Pons (tissue), 1 donor: ENCODE measurements at places on chromosomes 3 and 15.

GRCh38 chr15:39376371-39376909 is 204.4 kb upstream of the THBS1 start:
- no peak for DNase-seq

DNA sequence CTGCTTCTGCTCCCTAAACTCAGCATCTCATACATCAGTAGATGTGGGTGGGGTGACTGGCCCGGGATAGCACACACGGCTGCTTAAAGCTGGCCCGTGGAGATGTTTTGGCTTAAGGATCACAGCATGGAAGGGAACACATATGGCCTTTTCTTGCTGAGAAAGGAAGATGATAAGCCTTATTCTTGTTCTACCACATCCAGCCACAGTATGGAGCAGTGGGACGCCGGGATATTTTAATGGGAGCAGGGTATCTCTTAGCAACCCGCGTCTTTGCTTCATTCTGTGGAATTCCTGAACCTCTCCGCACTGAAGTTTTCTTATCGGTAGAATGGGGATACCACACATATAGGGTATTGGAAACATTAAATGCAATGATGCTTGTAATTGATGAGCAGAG is 94.1 kb upstream of the PROK2 start:
- no peak for DNase-seq

DNA sequence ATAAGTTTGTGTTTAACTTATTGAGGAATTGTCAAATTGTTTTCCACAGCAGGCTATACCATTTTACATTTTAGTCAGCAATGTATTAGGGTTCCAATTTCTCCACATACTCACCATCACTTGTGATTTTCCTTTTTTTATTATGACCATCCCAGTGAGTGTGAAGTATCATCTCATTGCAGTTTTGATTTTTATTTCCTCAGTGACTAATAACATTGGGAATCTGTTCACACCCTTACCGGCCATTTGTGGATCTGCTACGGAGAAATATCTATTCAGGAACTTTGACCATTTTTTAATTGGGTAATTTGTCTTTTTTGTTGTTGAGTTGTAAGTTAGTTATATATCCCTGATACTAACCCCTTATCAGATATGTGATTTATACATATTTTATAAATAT is 54.8 kb upstream of the LMCD1 start:
- no peak for DNase-seq

GRCh38 chr15:70494517-70494851 is 268.9 kb downstream of the UACA start:
- DNase-seq, result no peak

- DNase-seq, result no peak
Observed at GRCh38 chr3:193702967-193703366, 110.0 kb downstream of the OPA1 start.

- DNase-seq, result no peak
Observed at GRCh38 chr3:64105816-64106215, 82.5 kb upstream of the PSMD6 start.

DNA sequence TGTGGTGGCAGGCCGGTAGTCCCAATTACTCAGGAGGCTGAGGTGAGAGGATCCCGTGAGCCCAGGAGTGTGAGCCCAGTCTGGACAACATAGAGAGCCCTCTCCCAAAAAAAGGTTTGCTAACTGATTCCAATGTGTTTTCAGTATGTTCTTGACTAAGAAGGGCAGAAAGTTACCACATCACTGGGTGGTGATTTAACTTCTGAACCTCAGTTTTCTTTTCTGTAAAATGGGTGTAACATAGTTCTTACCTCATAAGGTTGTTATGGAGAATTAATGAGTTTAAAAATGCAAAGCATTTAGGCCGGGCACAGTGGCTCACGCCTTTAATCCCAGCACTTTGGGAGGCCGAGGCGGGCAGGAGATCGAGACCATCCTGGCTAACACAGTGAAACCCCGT is 28.5 kb upstream of the RAF1 start:
- DNase-seq, result no peak

DNA sequence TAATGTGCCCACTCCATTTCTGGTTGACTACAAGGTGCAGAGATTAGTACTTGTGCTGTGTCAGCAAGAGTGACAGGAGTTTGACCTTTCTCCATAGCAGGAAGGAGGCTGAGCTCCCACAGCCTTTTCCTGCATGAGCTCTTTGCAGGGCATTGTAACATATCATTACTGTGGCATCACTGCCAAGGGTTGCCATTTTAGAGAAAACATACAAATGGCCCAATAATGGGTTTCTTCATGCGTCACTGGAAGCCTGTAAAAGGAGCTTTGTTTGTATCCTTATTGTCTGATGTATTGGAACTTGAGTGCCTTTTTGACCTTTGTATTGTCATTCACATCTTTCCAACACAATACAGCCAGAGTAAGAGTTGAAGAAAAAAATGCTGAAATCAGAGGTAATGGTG is 323.0 kb upstream of the CDIN1 start:
- DNase-seq, result no peak

DNA sequence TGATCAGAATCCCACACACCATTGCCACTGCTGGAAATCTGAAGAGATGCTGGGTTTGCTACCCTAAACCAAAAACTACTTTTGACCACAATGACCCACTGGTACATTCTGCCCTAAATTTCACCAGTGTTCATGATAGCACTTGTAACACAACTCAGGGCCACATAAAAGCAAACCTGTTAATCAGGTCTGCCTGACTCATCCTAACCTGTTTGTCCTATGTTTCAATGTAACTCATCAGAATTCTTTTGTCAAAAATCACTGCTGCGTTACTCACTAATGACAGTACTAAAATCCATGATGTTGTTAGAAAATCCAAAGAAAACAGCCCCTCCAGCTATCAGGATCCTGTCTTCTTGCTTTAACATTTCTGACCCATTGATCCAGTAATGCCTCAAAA is 55.6 kb upstream of the XCR1 start:
- no peak for DNase-seq

DNA sequence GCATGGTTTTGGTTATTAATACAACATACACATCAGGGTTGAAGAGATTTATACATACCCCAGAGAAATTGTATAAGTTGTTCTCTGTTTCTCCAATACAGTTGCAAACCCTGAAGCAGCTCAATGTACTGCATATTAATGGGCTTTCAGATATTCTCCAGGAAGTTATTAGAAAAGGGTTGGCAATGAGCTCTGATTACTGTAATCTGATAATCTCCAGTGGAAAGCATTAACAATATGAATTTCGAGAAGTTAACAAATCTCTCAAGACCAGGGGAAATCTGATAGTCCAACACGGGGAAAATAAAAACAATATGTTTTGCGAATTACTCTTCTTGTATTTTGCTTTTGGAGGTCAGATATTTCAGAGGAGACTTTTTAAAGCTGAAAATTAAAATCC is 950.1 kb downstream of the TBL1XR1 start:
- DNase-seq, result no peak

GRCh38 chr3:129360171-129360611 is 68.2 kb downstream of the EFCAB12 start:
- no peak for DNase-seq

GRCh38 chr15:101063212-101063611 is 144.1 kb downstream of the LRRK1 start:
- no peak for DNase-seq

GRCh38 chr3:85589145-85589544 is 630.4 kb downstream of the CADM2 start:
- no peak for DNase-seq

- no peak for DNase-seq
Observed at GRCh38 chr3:31693346-31693745, 160.6 kb downstream of the STT3B start.

DNA sequence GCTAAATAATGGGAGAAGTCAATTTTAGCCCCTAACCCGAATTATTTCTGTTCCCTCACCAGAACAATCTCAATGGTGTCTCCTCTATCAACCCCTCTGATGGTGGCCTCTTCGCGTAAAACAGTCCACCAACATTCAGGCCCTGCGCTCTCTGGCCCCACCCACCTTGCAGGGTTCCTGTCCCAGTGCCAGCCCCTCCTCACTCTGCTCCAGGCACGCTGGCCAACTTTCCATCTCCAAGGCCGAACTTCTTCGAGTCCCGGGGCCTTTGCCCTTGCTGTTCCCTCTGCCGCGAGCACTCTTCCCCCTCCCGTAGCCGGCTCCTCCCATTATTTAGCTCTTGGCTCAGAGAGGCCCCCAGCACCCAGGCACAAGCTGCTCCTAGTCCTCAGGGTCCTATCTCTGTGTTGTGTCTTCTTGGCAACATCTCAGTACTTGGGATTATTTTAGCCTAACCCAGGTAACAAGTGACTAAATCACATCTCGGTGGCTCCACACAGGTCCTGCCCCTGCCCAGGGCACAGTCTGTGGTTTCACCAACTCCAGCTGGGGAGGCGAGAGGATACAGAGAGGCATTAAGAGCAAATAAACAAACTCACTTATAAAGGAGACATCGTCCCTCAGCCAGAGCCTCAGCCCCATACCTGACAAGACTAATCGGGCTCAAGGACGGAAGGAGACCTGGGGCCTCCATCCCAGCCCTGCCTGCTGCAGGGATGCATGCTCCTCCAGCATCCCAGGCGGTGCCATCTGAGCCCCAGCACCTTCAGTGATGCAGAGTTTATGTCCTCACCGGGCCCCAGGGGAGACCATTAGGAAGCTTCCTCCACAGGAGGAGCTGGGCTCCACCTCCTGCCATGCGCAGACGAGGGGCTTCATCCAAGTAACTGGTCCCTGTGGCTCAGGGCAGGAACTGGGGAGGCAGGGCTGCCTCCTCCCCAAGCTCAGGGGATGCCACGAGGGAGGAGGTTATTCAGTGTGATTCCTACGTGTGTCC is 19.7 kb upstream of the IQSEC1 start:
- no peak for DNase-seq

GRCh38 chr3:51354731-51355615 is 30.1 kb upstream of the MANF start:
- DNase-seq, result no peak

GRCh38 chr15:69554279-69554961 is 101.8 kb downstream of the RPLP1 start:
- peak; percentile 71 for DNase-seq

DNA sequence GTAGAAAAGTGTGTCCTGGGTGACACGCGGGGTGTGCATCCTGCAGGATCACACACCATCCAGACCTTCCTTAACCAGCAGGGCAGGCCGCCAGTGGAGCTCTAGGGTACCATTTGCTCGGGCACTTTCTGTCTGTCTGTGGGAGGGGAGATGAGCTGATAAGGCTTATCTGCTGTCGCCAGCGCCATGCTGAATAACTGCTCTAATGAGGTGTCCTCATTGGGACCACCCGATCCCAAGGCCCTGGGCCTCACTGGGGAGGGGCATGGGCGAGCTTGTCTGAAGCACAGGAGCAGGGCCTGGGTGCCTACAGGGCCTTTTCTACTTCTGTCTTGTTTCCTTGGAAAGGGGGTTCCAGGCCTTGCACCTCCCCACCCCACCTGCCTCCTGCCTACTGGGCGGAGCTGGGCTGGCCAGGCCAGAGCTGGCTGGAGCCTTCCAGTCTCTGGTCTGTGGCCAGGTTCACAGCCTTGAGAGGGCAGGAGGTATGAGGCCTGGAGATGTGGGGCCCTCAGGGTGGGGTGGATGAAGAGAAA is 2.5 kb upstream of the GATA2 start:
- DNase-seq, result no peak

DNA sequence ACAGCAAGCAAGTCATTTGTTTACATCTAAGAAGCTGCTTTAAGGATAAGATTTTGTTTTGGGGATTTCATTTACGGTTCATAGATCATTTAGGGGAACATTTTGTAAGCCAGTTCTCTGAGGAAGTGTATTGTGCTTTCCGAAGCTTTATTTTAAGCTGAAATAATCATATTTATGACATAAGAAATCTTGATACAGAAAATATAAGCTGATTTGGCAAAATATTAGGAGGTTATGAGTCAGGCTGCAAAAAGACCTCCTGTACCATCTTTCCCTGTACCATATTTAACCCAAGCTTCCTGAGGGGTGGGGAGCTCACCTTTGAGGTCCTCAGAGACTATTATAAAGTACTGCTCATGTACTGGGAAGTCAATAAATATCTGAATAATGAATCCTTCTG is 8.1 kb upstream of the EIF4E3 start:
- DNase-seq, result no peak

DNA sequence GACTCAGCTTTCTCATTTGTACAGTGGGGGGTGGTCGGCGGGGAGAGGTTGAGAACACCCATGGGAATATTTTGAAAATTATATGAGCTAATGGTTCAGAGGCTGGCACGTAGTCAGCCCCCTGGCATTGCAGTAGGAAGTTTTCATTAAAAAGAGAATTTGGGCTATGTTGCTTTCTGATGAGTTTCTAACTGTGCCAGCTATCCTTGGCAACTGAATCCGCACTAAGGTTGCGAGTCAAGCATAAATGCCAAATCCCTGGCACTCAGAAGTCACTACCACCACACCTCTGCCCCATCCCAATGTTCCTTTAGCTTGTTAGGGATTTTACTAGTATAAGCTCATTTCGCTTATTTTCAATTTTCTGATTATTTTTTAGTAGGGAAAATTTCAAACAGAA is 91.6 kb downstream of the DNASE1L3 start:
- DNase-seq, result no peak

- peak; percentile 43 for DNase-seq
Observed at GRCh38 chr3:151169262-151169947, 33.6 kb downstream of the GPR171 start.

DNA sequence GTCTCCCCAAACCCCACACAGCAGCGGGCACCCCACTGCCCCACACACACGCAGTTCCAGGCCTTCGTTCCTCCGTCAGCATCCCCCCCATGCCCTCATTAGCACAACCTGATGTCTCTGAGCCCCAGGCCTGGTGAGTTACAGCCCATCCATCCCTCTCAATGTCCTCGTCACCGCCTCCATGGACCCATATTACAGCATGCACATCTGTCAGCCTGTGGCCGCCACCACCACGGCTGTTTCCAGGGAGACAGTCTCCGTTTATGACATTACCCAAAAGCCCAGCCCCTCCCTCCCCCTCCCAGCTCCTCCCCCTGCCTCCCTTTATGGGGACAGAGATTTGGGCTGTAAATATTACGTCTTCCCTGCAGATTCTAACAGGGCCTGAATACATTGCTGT is 143.1 kb upstream of the LINGO1 start:
- no peak for DNase-seq

DNA sequence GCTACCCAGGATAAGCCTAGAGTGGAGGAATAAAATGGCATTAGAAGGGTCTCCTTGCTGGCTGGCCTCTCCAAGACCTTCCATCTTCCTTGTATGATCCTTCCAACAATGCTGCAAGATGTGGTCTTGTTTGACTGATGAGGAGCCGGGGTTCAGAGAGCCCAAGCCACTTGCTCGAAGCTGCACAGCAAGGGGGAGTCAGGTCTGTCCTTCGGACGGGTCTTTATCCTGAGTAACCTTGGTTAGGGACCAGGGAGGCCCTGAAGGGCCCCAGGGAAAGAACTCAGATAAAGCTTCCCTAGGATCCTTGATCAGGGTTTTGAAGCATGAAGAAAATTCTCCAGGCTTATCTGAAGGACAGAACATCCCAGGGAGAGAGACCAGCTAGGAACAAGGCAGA is 7.0 kb upstream of the DNAJB8 start:
- no peak for DNase-seq

- peak; percentile 52 for DNase-seq
Observed at GRCh38 chr3:172125963-172126457, 86.6 kb downstream of the FNDC3B start.

GRCh38 chr3:122014741-122015140 is 7.3 kb downstream of the ILDR1 start:
- DNase-seq, result no peak

DNA sequence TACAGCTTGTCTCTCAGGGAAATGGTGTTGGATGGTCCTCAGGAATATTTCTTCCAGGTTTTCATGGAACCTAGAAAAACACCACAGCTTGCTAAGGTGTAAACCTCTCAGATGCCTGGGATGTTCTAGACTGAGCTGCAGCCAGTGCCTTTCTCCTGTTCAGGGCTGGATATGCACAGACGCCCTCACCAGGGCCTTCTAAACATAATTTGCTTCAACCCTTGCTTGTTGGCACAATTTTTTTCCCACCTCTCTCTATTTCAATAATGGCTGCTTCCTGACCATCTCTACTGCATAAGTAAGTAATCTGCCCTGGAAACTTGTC is 28.2 kb downstream of the SIAH2 start:
- no peak for DNase-seq
